ENCODE measurements at places on chromosomes 7 and 10. TPM values are rescaled to one million over a fixed set of nuclear protein-coding genes. Genes with fewer than 3 reads are reported as not detected.

XPNPEP1 gene
- 52.2 TPM for total RNA-seq

BAG3 gene
- 24.3 TPM for total RNA-seq

KLLN gene
- total RNA-seq, result 0.17 TPM

GRCh38 chr7:16747102-16747501, 6.5 kb upstream of the TSPAN13 start:
- peaks cover 5% of the 10 kb centered on the region for H3K27me3 ChIP-seq
- H3K4me3 ChIP-seq, result no peak overlapping the region
- DNase-seq, result no peak
- H3K36me3 ChIP-seq, result no peaks in the 10 kb centered on the region

DNA sequence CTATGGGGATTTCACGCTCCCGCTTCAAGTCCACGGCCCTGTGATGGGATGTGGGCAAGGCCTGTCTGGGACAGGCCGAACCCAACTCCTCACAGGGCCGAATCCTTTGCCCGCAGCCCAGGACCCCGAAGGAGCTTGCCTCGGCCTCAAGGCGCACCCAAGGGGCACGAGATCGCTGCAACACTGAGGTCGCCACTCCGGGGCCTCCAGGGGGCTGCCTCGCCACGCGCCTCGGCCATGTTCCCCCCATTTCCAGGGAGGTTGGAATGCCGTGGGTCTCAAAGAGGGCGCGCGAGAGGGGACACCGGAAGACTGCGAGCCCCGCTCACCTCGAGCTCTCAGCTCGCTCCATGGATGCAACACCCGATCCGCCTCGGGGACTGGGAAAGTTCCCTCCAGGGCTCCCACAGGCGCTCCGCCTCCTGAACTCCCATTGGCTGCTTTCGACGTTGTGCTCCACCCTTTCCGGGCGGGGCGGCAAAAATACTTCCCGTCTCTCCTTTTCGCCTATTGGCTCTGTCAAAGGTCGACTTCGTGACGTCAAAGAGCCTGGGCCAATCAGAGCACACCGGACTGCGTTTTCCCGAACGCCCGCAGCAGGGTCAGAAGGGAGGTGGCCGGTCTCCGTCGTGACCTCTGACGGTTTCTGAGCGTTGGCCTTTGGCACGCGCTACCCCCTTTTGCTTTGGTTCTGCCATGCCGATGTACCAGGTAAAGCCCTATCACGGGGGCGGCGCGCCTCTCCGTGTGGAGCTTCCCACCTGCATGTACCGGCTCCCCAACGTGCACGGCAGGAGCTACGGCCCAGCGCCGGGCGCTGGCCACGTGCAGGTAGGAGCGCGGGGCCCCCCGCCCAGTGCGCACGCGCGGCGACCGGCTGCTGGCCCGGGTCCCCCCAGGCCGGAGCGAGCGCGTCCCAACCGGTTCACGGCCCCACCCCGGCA, at the start of the genes AIMP2 and PMS2:
Gene AIMP2, plus strand, starts transcription at position 605 of the 944 bp plus-strand sequence. Its CDS starts 92 bp downstream, at position 697.
Gene PMS2, minus strand, starts transcription at position 382 of the 944 bp plus-strand sequence. Its CDS starts 30 bp downstream, at position 352.
- peaks cover 15% of the 10 kb centered on the region for H3K36me3 ChIP-seq
- H3K27me3 ChIP-seq, result no peaks in the 10 kb centered on the region
- H3K27ac ChIP-seq, result peak within 1 kb of the TSS; percentile 89
- DNase-seq, result peak; percentile 99

DNA sequence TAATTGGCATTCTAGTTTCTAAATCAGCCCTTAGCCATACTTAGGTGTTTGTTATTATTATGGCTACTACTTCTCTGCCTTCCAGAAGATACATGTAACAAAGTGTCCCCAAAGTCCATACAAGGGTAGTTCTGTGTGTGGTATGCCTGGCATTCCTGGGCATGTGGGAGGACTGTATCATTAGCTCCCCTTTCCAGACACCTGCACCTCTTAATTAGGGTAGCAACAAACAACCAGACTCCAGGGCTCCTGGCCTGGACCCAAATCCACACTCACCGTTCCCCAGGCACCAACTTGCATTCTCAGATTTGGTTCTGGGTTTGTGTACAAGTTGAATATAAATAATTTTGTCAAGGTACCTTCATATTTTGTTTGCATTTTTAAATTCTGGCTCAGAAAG, 15.5 kb upstream of the CALD1 start:
- no peaks in the 10 kb centered on the region for H3K27me3 ChIP-seq
- peaks cover 2% of the 10 kb centered on the region for H3K36me3 ChIP-seq
- H3K4me1 ChIP-seq, result peaks cover 2% of the 10 kb centered on the region
- no peak overlapping the region for H3K4me3 ChIP-seq
- no peak for DNase-seq

- no peaks in the 10 kb centered on the region for H3K27me3 ChIP-seq
- H3K27ac ChIP-seq, result no peak overlapping the region
- H3K4me1 ChIP-seq, result no peaks in the 10 kb centered on the region
- no peak for DNase-seq
Observed at GRCh38 chr7:134473861-134474291, 15.0 kb upstream of the AKR1B1 start.

DNA sequence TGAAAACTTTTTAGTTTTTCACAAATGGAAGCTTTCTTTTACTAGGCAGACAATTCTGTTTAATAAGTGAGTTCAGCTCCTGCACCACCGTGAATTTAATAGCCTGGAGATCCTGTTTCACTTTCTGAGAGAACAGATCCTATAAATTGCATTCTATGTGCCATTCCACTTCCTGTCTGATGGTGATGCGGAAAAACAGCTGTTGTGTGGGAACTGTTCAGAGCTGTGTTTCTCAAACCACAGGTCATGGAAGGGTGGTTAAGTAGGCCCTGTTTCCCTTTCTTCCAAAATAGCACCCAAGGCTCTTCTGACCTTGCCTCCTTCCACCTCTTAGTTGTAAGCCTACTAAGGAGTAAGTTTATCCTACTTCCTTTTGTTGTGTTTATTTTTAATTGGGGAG, 97.2 kb upstream of the DKK1 start:
- no peaks in the 10 kb centered on the region for H3K36me3 ChIP-seq
- no peak overlapping the region for H3K4me3 ChIP-seq
- H3K27ac ChIP-seq, result no peak overlapping the region
- H3K4me1 ChIP-seq, result no peaks in the 10 kb centered on the region

AKR1C1 gene
- total RNA-seq, result 0.41 TPM

GRCh38 chr7:24916463-24917040, 63.4 kb downstream of the OSBPL3 start:
- H3K4me1 ChIP-seq, result peaks cover 94% of the 10 kb centered on the region
- DNase-seq, result no peak
- H3K27ac ChIP-seq, result peak overlapping the region; percentile 30
- H3K4me3 ChIP-seq, result no peak overlapping the region
- peaks cover 3% of the 10 kb centered on the region for H3K36me3 ChIP-seq

DNA sequence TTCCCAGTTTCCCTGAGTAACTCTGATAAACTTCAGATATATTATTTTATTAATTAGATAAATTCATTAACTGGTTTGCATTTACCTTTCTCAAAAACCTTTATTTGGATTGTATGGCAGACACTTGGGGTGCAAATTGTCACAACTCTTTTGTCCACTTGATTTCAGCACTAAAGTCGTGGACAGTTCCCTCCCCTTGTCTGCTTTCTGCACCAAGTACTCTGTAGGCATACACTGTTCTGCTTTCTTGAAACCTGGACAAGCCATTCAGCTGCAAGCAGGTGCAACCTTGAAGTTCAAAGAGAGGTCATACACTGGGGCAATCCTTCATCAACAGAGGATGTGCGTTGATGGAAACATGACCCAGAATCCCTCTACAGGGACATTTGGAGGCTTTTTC, 162.9 kb downstream of the ARL5B start:
- no peaks in the 10 kb centered on the region for H3K27me3 ChIP-seq
- H3K4me3 ChIP-seq, result no peak overlapping the region
- no peaks in the 10 kb centered on the region for H3K36me3 ChIP-seq
- DNase-seq, result peak; percentile 6

GRCh38 chr7:23523486-23524075, 8.2 kb downstream of the TRA2A start:
- H3K4me1 ChIP-seq, result peaks cover 57% of the 10 kb centered on the region
- no peaks in the 10 kb centered on the region for H3K27me3 ChIP-seq
- peaks cover 32% of the 10 kb centered on the region for H3K36me3 ChIP-seq
- no peak overlapping the region for H3K27ac ChIP-seq
- no peak for DNase-seq
- H3K4me3 ChIP-seq, result no peak overlapping the region

CFAP70 gene
- total RNA-seq, result 0.20 TPM

GRCh38 chr7:68619526-68619925, 978.7 kb upstream of the AUTS2 start:
- no peaks in the 10 kb centered on the region for H3K27me3 ChIP-seq
- DNase-seq, result no peak
- H3K27ac ChIP-seq, result no peak overlapping the region
- no peak overlapping the region for H3K4me3 ChIP-seq

GRCh38 chr7:75689246-75690099, 49.3 kb downstream of the HIP1 start:
- no peak overlapping the region for H3K4me3 ChIP-seq
- no peak for DNase-seq
- no peak overlapping the region for H3K27ac ChIP-seq

All from activated naive CD4-positive, alpha-beta T cell treated with anti-CD3 and anti-CD28 coated beads for 36 hours (primary cell).